ENCODE measurements at places on chromosomes 12 and 14.

DNA sequence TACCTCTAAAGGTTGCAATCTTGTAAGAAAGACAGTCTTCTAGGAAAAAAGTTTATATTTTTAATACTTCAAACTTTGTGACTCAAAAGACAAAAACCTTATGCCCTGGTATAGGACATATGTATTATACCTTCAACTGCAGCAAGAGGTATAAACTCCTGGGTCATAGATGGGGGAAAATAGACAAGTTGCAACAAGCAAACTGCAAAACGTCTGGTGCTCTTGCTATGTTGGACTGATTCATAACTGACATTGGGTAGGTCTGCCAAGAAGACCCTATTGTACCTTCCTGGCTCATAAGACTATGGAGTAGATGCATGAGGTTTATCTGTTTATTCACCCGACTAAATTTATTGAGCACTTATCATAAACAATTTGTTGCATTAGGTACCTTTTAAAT is 40.9 kb downstream of the BEST3 start:
- no peaks in the 10 kb centered on the region for H3K27me3 ChIP-seq
- H3K4me1 ChIP-seq, result no peaks in the 10 kb centered on the region
- H3K36me3 ChIP-seq, result no peaks in the 10 kb centered on the region
- DNase-seq, result no peak
- no peak overlapping the region for H3K4me3 ChIP-seq

GRCh38 chr14:36256126-36256801 is 64.2 kb downstream of the MBIP start:
- no peak overlapping the region for H3K4me3 ChIP-seq
- no peaks in the 10 kb centered on the region for H3K27me3 ChIP-seq
- H3K36me3 ChIP-seq, result no peaks in the 10 kb centered on the region
- H3K4me1 ChIP-seq, result no peaks in the 10 kb centered on the region

GRCh38 chr14:62847168-62847567 is 198.1 kb downstream of the KCNH5 start:
- no peak overlapping the region for H3K4me3 ChIP-seq

DNA sequence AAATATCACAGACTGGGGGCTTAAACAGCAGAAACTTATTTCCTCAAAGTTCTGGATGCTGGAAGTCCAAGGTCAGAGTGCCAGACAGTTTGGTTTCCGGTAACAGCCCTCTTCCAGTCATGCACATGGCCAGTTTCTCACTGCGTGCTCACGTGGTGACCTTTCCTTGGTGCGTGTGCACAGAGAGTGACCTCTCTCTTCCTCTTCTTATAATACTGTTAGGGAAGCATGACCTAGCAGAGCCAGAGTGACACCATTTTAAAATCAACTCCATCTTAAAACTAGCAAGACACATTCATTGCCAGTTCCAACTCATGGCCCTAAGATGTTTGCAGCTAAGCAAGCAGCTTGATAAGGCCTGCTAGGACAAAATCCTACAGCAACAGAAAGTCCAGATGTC is 221.5 kb upstream of the DAAM1 start:
- no peaks in the 10 kb centered on the region for H3K36me3 ChIP-seq
- no peaks in the 10 kb centered on the region for H3K27me3 ChIP-seq
- no peaks in the 10 kb centered on the region for H3K4me1 ChIP-seq
- DNase-seq, result no peak
- H3K27ac ChIP-seq, result no peak overlapping the region

GRCh38 chr12:93376436-93377251 is 1.1 kb upstream of the NUDT4 start:
- H3K36me3 ChIP-seq, result no peaks in the 10 kb centered on the region
- peaks cover 18% of the 10 kb centered on the region for H3K4me1 ChIP-seq
- no peak for DNase-seq
- peak overlapping the region; percentile 97 for H3K27ac ChIP-seq

DNA sequence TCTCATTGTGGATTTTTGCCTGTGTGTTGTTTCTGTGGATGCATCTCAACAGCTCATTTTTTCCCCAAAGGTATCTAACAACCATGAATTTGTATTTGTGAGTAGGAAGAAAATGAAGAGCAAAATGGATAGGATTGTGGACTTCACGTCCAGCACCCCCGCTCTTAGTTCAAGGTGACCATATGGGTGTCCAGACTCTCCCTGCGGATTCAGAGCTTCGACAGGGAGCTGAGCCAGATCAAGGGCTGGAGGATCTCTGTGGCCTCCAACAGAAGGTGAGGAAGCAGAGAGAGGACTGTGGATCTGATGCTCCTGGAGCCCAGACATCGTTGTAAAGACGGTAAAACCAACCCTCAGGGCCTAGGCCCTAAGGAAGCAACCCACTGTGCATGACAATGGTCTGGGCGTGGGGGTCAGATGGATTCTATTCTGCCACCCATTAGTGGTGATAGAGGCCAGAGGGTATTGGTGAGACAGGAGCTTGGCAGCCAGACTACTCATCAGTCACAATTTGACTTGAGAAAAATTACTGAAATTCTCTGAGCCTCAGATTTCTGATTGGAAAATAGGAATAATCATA is 659.7 kb upstream of the TMEM132C start:
- no peak overlapping the region for H3K4me3 ChIP-seq
- H3K27ac ChIP-seq, result no peak overlapping the region
- no peak for DNase-seq
- no peaks in the 10 kb centered on the region for H3K4me1 ChIP-seq
- H3K27me3 ChIP-seq, result no peaks in the 10 kb centered on the region

Measured in breast epithelium (tissue), 4 donors.